ENCODE measurements at places on chromosomes 6 and 20. TPM values are rescaled to one million over a fixed set of nuclear protein-coding genes. Genes with fewer than 3 reads are reported as not detected.

Gene NMBR
- not detected for total RNA-seq

Gene EXOC2
- total RNA-seq, result 31.3 TPM

Gene PPIL6
- 0.83 TPM for total RNA-seq

Gene CST11
- not detected for total RNA-seq

Gene SCGN
- total RNA-seq, result 1.2 TPM

Gene GPLD1
- total RNA-seq, result 2.0 TPM

Gene CRISP3
- not detected for total RNA-seq

Gene PSORS1C1
- not detected for total RNA-seq

Gene CCDC167
- total RNA-seq, result 58.4 TPM

Gene SOBP
- total RNA-seq, result 16.1 TPM

Gene RTF2
- total RNA-seq, result 66.3 TPM

Gene FUT9
- total RNA-seq, result 0.54 TPM

Gene ADGRF5
- total RNA-seq, result 0.37 TPM

Gene AP5S1
- 8.1 TPM for total RNA-seq

Gene POU5F1
- total RNA-seq, result 48.8 TPM

Gene OPRL1
- 2.9 TPM for total RNA-seq

Gene MATN4
- not detected for total RNA-seq

Gene TMEM200A
- 25.4 TPM for total RNA-seq

Gene NKX2-2
- total RNA-seq, result 1.2 TPM

Gene PRL
- not detected for total RNA-seq

Gene FBXO5
- 6.2 TPM for total RNA-seq

Gene SIGLEC1
- not detected for total RNA-seq

Gene DEFB119
- total RNA-seq, result not detected

Gene MICB
- 3.6 TPM for total RNA-seq

Gene GGT7
- 81.9 TPM for total RNA-seq

Gene PRPH2
- not detected for total RNA-seq

Gene IL17A
- not detected for total RNA-seq

Gene HLA-DMB
- total RNA-seq, result not detected

Gene MDC1
- 50.4 TPM for total RNA-seq

Gene SNRNP48
- 9.5 TPM for total RNA-seq

Gene LY6G6F
- not detected for total RNA-seq

Gene FABP7
- total RNA-seq, result 3.3 TPM

Gene IL17F
- not detected for total RNA-seq

Gene SDCBP2
- 4.0 TPM for total RNA-seq

Gene RGS17
- total RNA-seq, result 11.5 TPM

Gene VGLL2
- not detected for total RNA-seq

Gene ECT2L
- 2.7 TPM for total RNA-seq

Gene RBM24
- 4.9 TPM for total RNA-seq

Gene ELOVL2
- total RNA-seq, result 10.6 TPM

Gene PET117
- total RNA-seq, result 13.7 TPM

Gene GGTLC1
- total RNA-seq, result not detected

Gene OR12D3
- not detected for total RNA-seq

Gene HLA-DPA1
- total RNA-seq, result 1.0 TPM

Measured in glutamatergic neuron (in vitro differentiated cells).